GM12865 (cell line): ENCODE measurements at places on chromosomes 3 and 15.

DNA sequence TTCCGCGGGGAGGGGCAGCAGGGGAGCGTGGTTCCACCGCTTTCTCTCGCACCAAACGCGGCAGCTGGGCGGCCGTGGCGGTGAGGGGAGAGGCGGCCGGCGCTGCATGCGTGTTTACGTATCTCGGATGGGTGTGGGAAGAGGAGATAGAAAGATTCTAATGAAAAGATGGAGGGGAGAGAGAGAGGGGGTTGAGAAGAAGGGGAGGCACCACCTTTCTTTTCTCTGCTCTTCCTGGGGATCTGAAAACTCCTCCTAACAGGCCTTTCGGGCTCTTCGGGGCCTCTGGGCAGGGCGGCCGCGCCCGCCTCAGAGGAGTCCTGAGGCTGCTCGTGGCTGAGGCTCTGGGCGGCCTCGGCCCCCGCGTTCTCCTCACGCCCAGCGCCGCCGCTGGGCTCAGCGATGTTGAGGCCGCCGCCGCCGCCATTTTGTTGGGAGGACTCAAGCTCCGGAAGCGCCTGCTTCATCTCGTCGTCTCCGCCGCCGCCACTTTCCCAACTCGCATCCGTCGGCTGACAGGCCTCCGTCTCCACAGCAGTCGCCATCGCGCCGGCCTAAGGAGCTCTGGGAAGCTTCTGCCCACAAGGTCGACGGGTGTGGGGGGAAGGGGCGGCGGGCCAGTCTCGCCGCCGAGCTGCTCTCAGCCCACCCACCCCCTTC, 473 bp downstream of the TASOR start:
- peak; percentile 91 for DNase-seq

DNA sequence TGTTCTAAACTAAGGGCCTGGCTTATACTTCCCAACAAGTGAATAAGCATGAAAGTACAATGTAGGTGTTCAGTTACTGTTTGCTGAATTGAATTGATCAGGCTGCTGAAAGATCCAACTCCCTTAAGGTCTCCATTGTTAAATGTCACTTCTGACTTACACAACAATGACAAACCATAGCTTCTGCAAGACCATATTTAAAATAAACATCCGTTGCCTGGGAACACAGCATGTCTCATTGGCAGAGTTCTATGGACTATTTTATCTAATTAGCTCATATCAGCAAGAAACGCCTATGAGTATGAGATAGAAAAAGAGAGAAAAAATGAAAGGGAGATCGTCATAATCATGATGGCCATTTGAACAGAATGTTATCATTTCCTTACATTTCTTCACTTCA, 605.4 kb downstream of the FGF12 start:
- no peak for DNase-seq

DNA sequence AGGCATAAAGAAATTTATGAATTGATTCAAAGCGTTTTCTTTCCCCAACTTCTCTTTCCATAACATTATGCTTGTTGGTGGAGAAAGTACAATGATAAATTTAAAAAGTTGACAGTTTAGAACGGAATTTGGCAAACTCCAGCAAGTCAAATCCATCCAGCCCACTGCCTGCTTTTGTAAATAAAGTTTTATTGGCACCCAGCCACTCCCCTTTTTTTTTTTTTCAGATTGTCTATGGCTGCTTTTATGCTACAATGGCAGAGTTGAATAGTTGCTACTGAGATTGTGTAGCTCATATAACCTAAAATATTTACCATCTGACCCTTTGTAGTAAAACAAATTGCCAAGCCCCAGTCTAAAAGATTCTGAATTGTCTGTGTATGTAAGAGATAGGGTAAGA, 112.8 kb upstream of the RBMS3 start:
- no peak for DNase-seq

GRCh38 chr3:113736548-113737089, 9.4 kb downstream of the NAA50 start:
- peak; percentile 77 for DNase-seq

DNA sequence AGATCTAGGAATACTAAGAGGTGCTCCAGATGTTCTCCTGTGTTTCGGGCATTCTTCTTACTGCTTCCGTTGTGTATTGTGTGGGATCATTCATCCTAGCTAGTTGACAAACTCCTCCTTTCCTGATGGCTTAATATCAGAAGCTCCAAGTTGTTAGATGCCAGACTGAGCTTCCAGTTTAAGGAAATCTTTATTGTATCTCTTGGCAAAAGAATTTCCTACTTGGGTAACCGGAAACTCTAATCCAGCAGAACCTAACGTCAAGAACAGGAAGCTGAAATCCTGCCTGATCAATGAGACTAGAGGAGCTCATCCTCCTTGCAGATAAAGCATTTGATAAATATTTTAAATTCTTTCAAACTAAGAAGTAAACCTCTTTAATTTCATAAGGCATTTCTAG, 27.7 kb upstream of the MYH15 start:
- no peak for DNase-seq

DNA sequence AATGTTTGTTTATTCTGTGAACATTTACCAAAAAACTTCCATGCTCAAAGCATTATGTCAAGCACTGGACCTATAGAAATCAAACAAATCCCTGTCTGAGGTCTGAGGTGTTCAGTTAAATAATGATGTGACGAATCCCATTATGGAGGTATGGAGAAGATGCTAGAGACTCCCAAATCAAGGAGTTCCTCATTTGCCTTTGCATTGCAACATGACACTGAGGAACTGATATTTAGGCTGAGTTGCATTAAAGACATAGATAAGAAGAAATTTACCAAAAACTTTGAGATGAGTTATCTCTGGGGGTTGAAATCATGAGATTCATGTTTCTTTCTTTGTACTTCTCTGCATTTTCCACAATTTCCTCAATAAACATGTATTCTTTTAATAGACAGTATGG, 16.0 kb downstream of the CD200 start:
- DNase-seq, result no peak

DNA sequence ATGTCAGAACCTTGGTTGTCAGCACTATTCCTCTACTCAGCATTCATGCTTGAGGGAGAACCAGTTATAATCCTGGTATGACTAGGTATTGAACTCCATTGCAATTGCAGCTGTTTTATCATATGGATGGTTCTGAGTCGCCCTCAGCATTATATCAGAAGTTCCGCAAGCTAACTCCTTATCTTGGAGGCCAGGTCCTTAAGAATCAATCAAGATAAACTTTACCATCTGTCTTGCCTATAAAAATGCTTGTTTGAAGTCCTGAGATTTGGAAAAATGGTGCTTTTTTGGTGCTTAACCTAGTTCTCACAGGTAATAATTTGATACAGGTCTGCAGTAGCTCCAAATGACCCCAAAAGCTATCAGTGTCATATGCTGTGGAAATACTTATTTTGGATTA, 16.3 kb upstream of the PLSCR1 start:
- DNase-seq, result no peak

- no peak for DNase-seq
These were observed 32.2 kb downstream of the CD276 start for GRCh38 chr15:73716417-73716816.

DNA sequence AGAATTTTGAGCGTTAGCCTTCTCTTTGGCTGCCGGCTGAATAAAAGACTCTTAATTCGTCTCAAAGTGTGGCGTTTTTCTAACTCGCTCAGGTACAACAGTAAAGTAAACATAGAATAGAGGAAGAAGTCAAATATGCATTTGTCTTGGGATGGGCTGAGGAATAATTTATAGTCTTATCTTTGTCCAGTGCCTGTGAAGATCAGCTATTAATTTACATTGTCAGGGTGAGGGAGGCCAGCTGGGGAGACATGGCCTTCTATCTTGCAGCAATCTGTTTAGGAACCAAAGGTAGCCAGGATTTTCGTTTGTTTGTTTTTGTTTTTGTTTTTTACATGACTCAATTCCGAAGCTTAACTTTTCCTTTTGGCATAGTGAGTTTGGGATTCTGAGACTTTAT, 100.2 kb downstream of the VPS8 start:
- no peak for DNase-seq

DNA sequence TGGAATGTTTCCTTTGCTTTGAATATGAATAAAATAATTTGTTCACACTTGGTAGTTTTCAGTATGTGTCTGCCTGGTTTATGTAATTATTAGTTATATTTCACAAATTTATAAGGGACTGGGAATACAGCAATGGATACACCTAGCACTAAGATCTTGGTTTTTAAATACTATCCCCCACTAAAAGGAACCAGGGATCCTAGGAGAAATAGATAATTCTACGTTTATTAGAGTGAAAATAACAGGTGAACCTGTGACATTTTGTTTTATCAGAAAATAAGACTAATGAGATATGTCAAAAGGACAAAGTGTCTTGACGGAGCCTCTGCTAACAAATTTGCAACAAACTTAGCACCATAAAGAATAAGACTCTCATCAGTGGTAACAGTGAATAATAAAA, 3.4 kb downstream of the PSMD6 start:
- no peak for DNase-seq

DNA sequence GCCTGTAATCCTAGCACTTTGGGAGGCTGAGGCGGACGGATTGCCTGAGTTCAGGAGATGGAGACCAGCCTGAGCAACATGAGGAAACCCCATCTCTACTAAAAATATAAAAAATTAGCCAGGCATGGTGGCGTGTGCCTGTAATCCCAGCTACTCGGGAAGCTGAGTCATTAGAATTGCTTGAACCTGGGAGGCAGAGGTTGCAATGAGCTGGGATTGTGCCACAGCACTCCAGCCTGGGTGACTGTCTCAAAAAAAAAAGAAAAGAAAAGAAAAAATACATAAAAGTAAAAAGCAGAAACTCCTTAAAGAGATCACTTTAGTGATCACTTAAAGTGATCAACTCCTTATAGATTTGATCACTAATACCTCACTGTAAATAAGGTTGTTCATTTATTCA, 78.0 kb downstream of the GMPS start:
- DNase-seq, result no peak

GRCh38 chr3:122064326-122064725, 9.2 kb downstream of the CD86 start:
- no peak for DNase-seq

GRCh38 chr3:113548501-113548900, 16.1 kb downstream of the SIDT1 start:
- no peak for DNase-seq

DNA sequence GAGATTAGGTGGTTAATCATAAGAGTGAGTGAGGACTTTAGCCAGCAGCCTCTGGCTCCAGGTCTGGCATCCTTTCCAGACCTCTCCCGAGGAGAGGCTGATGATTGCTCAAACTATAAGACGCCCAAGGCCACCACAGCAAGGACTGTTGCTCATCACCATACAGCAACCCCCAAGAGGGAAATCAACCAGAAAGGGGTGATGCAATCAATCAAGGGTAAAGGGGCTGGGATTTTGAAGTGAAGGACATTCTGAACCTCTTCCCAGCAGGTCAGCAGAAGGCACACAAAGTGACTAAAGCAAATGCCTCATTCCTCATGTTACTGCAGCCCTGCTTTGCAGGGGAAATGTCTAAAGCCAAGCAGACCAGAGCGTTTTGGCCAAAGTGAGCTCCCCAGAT, 247.3 kb upstream of the IGF1R start:
- no peak for DNase-seq

DNA sequence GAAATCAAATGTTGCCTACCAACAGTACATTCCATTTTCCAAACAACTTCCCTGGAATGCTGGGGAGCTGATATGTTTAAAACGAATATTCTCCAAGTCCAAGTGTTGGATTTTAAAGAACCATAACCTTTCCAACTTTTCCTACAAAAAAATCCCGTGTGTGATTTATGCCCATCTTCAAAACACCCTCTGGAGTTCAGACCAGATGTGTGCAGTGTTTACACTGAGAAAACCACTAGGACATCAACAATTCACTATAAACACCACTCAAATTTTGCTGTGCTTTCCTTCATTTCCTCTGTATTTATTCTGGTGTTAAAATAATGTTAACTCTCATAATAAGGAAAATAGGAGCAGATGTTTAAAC, 2.4 kb downstream of the VGLL4 start:
- DNase-seq, result no peak

DNA sequence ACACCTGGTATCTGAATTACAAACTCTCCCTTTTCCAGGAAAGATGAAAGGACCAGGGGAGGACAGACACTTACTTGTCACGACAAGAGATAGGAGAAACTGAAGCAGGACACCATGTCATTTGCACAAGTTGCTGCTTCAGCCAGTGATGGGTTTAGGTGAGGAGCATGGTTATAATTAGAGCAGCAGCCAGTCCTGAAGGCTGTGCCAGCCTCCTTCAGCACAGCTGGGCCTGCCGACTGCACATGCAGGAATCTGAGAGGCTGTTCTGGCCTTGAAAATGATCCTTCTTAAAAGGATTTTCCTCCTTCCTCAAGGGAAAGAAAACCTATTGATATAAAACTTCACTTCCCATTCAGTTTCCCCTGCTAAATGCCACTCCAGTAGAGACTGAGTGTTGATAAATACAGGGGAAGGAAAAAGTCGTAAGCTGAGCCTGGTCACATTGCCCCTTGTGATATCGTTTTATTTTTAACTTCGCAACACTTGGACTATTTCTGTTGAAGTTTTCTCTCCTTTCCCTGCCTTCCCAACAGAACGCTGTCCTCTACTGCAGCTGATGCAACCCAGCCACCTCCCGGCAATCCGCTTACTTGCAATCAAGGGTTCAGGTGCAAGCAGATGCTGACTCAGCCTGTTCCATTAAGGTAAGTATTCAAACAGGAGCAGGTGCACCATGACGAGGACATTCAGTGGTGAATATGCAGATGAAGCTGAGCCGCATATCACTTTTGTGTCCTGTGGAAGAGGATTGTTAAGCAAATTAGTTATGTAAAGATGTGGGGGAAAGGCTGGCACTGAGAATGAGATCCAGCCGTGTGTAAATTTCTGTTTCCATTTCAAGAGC, at the start of gene FBXO40:
TSS of gene FBXO40 (plus strand) at position 524 of the 847 bp plus-strand sequence. CDS start 27,197 bp downstream, outside the sequence.
- DNase-seq, result peak; percentile 58

DNA sequence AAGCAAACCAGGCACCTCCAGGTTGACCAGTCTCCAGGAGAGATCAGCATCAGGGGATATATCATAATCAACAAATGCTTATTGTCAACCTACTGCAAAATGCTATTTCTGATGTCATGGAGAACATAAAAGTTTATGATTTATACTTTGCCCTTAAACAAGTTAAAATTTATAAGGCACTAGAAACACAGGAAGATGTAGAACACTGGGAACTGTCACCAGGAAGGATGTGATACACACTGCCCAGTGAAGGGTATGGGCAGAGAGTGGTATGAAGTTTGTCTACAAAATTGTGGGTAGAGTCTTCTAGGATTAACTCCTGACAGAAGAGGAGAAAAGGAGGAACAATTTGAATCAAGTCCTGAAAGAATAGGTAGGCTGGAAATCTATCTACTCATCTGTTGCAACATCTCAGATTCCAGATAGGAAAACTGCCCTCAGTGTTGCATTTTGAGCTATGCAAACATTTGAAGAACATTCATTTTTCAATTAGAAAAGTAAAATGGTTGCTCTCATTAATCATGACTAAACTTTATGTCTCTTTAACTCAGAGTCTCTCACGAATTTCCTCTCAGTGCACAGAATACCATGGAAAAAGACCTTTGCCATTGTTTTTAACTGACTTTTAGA, 105.9 kb upstream of the SKOR1 start:
- no peak for DNase-seq

- DNase-seq, result no peak
These were observed 33.9 kb downstream of the DZIP1L start for GRCh38 chr3:138081371-138082084.
